Pericardium fibroblast (primary cell): ENCODE measurements at places on chromosomes 12 and 14. TPM values are rescaled to one million over a fixed set of nuclear protein-coding genes. Genes with fewer than 3 reads are reported as not detected.

Gene GLRX5
- total RNA-seq = 38.0 and 53.3 TPM in 2 replicates

Gene REP15
- total RNA-seq = 0.82 TPM in 1 of 2 replicates, not detected in the other

Gene LRIG3
- 15.8 and 34.8 TPM in 2 replicates for total RNA-seq

Gene KRT71
- total RNA-seq = not detected in 2 replicates
